Occipital lobe (tissue), 3 donors: ENCODE measurements at places on chromosomes 5 and 9.

GRCh38 chr5:15069407-15069905, 197.9 kb upstream of the ANKH start:
- DNase-seq = no peak

DNA sequence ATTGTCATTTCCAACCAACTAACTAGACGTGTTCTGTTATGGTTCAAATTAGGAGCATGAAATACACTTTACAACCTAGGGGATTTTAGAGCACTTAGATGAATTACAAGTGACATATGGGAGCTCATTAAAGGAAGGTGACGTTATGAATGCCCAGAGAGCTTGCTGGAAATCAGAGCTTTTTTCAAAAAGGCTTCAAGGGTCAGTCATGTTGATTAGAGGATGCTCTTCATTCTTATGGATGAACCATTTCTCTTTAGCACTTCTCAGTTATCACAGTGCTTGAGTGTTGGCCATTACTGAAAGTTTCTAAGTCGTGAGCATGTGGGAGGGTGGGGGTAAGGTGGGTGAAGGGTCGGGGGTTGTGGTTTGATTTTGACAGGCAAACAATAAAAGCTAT, 1245.5 kb upstream of the DMAC1 start:
- DNase-seq = no peak

DNA sequence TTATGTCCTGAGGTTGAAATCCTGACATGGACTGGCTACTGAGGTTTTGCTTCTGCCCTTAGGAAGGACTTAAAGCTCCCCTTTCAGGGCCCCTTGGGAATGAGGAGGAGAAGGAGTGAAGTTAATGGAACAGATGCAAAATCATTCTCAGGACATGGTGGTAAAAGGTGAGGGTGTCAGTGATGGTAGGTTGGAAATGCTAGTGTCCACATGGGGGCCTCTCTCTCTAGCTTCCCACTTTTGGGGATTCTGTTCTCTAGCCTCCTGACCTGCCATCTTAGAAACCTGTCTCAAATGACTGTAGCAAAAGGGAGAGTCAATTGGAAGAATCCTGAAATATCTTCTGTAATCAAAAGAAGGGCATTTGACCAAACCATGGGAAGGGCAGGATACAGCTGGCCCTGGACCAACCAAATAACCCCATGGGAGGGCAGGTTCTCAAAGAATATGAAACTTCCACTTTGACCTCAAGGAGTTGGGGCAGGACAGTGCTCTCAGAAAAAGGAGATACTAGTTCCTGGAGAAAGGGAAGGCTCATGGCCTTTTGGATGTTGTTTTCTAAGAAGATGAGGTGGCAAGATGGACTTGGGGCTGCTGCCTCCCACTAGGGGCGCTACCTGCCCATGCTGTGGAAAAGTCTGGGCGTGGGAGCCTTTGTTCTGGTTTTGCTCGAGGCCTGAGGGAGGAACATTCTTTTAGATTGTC, 21.2 kb upstream of the MLANA start:
- no peak for DNase-seq

DNA sequence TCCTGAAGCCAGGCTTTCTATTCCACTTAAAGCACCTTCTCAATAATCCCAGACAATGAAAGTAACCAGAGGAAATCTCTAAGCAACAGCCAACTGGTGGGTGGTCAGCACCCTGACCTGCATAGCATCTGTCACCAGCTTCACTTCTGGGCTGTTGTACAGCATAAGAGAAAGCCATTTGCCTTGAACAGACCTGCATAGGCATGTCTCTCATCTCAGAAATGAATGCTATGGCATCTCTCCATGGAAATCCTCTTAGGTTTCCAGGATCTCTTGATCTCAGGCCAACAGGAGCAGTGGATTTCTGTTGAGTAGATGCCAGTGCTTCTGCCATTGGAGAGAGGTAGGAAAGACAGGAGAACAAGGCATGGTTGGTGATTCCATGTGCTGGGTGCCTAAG, 213.6 kb downstream of the GRIA1 start:
- no peak for DNase-seq

GRCh38 chr9:129697656-129698253, 32.3 kb downstream of the PRRX2 start:
- no peak for DNase-seq

DNA sequence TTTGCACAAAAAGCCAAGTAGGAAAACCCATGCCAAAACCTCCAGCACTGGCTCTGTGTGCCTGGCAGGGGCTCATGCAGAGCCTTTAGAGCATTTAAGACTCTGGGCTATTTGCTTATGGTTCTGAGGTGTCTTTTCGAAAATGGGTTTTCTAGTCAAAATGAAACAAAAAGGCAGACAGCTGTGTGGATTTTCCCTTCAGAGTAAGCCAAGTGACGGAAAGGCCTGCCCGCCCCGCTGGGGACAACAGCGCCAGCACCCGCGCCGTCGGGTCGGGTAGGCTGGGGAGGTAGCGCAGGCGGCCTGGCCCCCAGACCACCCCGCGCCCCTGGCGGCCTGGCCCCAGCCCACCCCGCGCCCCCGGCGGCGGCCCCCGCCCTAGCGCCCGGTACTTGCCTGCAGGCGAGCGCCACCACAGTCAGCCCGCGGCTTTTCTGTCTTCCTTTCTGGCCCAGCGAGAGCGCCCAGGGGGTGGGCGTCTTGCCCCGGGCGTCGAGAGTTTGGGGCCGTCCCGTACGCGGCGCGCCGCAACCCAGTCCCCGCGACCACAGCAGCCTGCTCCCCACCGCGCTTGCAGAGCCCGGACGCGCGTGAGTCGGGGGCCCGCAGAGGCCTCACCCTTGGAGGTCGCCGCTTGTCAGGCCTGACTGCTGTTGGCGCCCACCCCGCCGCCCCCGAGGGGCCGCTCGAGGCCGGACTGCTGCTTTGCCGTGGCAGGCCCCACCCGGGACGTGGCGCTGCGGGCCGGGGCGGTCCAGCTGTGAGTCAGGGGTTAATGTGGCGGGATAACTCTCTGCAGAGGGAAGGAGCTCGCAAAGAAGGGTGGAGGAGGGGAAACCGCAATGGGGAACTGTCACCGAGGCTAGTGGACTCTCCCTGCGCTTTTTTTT, at the start of gene TICAM2:
Gene TICAM2 (minus strand): TSS at position 779 of the 890 bp plus-strand sequence. CDS start 21,223 bp downstream, outside the sequence.
- peak; percentile 58 for DNase-seq

DNA sequence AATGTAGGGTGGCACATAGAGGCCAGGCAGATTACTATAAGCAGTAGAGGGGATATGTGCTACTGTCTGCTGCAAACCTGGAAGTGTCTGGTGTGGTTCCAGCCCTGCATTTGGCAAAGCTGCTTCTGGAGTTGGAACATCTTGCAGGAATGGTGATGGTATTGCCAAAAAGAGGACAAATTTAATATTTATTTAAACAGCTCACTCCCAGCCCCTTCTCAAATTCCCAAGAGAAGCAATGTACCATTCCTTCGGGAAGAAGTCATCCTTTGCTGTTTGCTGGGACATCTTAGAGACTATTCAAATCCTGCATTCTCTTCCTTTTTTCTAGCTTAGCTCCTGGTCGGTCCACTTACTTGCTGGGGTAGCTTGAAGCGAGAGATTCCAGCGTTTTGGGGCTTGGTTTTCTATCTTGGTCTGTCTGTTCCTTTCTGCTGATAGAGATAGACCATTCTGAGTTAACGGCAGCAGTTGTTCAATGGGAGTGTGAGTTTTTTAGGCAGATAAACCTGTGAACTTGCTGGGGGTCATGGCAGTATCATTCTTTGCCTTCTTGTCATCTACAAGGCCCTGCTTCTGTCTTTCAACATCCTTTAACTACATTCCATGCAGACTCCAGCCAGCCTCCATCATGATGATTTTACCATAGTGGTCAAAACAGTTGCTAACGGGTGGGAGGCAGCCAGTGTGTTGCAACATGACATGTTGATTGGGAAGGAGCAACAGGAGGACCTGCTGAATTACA, 69.9 kb downstream of the RCL1 start:
- DNase-seq = no peak

GRCh38 chr9:1458503-1458902, 408.3 kb downstream of the DMRT2 start:
- DNase-seq = no peak

DNA sequence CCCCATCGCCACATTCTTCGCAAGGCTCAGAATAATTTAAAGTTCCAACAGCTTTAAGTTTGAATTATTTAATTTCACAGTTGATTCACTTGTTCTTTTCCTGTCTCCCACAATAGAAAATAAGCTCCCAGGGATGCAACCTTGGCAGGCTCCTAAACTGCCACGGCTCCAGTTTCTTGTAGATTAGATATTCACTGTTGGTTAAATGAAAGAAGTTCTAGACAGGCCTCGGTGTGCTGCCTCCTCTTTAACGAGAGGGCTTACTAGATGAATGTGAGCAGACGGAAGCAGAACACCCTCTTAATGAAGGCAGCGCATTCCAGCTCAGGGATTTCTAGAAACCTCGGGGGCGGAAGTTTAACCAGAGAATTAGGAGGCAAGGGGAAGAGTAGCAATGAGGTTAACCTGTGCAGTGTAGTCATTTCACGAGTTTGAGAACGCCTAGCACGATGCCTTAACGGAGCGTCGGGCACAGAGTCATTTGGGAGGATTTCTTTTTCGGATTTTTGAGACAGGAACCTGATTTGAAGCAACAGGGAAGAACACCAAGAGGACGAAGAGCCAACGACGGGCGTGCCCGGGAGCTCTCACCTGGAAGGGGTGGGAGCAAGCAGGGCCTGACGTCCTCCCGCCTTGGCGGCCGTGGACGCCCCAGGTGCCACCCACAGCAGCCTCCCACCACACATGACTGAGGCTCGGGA, 637 bp upstream of the SMC5 start:
- DNase-seq = peak; percentile 47

DNA sequence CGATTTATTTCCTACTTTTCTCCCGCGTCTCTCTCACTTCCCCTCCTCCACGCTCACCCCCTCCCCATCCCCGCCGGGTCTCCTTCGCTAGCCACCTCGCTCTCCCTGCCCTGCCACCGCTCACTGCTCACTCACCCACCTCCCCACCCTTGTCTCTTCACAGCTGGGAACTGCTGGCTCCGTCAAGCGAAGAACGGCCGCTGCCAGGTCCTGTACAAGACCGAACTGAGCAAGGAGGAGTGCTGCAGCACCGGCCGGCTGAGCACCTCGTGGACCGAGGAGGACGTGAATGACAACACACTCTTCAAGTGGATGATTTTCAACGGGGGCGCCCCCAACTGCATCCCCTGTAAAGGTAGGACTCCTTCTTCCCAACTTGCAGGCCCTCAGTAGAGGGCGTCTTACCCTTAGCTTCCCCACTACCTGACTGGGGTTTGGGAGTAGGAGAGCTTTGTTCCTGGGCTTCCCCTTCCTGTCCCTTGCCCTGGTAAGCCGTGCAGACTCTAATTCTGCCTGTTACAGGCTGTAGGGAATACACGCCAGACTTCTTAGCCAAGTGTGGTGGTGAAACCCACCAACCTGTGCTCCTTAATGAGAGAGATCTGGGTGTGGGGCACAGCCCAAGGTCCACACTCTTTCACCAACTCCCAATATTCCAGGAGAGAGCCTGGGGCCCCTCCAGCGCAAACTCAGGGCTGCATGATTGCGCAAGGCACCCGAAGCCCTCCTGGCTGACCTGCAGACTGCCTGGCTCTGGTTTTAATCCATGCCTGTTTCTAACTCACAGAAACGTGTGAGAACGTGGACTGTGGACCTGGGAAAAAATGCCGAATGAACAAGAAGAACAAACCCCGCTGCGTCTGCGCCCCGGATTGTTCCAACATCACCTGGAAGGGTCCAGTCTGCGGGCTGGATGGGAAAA, 2.5 kb downstream of the FST start:
- no peak for DNase-seq

DNA sequence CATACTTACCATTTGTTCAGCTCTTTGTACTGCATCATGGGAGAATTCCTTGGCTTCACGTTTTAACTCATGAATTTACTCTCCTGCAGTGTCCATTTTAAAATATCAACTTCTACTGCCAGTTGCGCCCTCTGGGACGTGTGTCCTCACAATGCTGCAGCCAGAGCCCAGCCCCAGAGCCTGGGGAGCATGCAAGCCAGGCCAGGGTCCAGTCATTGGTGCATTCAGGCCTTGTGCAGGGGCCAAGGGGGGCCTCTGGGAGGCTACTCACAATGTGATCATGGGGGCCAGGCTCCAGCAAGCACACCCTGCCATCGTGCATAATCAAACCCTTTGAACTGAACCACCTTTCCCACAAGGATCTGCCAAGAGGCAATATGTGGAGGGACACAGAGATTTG, 105.6 kb upstream of the CCDC112 start:
- no peak for DNase-seq

DNA sequence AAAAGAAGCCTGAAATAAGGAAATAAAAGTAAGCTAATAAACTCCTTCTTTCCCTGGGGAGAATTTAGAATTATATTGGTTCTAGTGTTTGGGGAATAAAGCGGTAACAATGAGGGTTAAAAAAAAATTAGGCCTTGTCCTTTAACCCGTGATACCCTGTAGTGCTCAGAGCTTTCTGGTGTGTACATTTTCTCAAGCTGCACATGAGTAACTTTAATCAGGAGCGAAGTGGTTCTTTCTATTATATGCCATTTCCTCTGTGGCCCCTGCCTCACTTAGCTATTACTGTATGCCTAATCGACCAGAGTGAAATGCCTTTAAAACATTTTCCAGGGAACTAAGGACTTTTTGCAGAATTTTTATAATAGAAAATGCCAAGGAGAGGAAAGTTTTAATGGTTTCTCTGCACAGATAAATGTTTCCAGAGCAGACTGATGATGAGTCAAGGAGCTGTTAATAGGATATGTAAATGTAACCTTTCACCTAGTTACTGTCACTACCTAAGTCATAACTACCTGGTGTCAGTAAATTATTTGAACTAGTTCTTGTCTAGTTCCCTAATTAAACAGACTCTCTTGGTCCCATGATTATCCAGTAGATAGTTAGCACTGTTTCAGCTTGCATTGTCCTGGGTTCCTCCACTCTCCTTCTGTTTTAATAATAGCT, 7.6 kb downstream of the PAM start:
- no peak for DNase-seq

GRCh38 chr5:24703934-24704333, 59.2 kb upstream of the CDH10 start:
- no peak for DNase-seq

DNA sequence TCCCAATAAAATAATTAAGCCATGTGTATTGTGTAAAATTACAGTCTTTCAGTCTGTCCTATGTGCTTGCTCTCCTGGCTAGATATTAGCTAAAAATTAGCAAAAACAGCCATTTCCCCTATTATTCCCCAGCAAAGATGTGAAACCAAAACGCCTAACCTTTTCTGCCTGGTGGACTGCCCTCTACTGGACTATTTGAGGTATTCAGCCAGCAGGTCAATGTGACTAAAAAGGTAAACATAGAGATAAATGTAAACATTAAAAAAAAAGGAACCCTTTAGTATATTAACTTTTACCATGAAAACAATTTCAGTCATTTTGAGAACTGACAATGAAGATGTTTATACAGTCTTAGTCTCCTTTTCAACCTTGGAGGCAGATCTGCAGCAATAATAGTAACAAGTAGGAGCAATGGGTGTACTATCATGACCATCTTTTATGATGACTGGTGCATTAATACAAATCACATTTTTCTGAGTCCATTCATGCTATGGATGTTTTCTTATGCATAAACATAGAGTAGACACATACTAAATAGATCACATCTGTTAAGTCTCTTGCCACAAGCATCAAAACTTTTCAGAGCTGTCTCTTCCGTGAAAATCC, 10.1 kb downstream of the ATG12 start:
- no peak for DNase-seq

DNA sequence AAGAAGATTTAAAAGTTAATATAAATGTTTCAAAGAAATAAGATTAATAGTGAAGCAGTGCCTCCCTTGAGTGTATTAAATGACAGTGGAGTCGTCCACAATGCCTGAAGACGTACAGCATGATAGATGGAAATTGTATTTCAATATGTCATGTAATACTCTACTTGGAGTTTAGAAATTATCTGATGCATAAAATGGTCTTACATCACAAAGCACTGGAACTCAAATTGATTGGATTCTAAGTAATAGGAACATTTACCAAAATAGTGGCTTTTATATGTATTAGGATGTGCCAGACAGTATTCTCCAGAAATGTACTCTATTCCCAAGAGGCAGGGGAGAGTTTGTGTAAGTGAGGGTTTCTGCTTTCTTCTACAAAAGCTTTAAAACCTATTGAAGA, 49.4 kb downstream of the CDH10 start:
- no peak for DNase-seq
